ENCODE measurements at places on chromosomes 4 and X.

DNA sequence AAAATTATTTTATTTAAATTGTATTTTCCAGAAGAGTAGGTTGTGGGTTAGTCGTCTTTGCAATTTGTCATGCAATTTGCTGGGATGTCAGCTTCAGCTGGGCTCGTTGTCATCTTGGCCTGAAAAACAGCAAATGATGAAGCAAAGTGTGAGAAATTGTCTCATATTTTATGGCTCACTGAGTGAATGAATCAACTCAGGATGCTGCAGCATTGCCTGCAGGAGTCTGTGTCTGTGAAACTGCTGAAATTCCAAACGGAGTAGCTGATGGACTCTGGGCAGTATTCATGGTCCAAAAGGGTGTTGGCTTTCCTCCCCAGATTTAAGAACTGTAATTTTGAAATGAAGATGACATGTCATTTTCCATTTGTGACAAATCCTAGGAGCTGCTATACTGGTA, 37.2 kb downstream of the CXCL8 start:
- DNase-seq: no peak

DNA sequence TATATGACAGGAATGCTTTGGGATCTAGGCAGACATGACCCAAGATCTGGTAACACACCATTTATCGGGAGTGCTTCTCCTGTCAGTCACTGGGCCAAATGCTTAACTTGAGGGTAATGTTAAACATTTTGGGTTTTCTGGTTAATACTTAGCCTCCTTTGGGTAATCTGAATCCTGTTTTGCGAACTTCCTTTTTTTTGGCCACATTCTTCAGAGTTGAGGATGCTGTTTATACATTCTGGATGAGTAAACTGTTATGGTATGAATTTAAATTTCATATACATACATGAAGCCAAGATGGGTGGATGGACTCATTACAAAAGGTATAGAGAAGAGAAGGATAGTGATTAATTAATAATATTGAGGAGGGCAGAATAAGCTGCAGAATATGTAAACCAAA, 36.1 kb downstream of the MID1IP1 start:
- no peak for DNase-seq

DNA sequence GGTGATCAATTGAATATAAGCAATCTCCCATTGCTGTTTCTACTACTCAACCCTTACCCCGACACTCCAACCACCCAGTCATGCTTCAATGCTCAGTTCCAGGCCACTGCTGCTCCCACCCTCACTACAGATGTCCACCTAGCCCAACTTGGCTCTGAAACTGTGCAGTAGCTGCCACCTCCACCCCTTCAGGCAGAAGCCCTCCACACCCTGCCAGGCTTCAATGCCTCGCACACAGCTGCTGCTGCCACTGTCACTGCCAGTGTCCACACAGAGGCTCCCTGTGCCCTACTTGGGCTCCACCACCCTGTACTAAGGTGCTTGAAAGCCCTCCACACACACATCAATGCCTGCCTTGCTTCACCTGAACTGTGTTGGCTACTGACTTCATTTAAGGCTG, 34.6 kb downstream of the LAMTOR3 start:
- no peak for DNase-seq

- DNase-seq: no peak
Measured at GRCh38 chr4:105594099-105595010, 41.9 kb downstream of the ARHGEF38 start.

- DNase-seq: peak; percentile 12
Measured at GRCh38 chrX:80876877-80877276, 67.2 kb upstream of the BRWD3 start.

DNA sequence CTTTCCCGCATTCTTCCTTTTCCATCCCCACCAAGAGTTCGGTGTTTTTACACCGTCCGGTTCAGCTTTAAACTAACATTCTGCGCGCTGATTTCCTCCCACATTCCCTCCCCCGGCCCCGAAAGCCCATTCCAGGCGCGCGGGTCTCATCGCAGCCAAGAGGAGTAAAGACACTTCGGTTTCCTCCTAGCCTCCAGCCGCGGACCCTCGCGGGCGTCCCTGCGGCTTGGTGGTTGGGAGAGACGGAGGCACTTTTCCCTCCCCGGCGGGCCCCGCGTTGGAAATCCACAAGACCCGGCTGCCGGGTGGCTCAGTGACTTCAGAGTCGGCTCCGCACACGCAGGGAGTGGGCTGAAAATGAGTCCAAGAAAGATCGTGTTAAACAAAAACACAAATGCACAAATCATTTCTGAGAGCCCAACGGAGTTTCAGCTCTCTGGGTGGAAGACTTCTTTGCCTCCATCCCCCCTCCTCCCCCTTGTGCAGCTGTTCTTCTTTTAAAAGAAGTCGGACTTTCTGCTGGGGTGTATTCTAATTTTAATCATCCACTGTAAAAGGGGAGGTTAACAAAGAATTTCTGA, 2.0 kb upstream of the ARX start:
- DNase-seq: no peak

All from DMS153 (cell line).